ENCODE measurements at places on chromosomes 1 and 21.

GRCh38 chr1:164733734-164734133 lies 174.8 kb downstream of the PBX1 start:
- DNase-seq, result no peak

DNA sequence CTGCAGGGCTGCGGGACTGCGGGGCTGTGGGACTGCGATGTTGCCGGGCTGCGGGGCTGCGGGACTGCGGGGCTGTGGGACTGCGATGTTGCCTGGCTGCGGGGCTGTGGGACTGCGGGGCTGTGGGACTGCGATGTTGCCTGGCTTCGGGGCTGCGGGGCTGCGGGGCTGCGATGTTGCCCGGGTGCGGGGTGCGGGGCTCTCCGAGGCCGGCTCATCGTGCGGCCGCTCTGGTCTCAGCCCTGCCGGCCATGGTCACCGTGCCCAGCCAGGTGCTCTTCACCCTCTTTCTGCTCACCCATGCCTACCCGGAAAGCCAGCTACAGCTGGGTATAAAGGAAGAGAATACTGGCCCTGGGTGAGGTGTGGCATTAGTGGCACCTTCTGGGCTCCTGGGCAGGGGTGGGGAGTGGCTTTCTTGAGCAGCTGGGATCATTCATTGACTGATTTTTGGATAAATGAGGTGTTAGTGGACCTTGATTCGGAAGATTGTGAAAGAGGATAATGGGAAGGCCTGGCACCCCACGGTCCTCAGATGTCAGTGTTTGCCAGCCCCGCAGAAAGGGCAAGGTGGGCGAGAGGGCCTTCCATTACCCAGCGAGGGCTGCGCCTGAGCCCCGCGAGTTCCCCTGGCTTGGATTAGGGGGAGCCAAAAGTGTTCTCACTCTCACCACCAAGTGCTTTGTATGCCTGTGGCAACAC lies 36.3 kb downstream of the COQ8A start:
- no peak for DNase-seq

DNA sequence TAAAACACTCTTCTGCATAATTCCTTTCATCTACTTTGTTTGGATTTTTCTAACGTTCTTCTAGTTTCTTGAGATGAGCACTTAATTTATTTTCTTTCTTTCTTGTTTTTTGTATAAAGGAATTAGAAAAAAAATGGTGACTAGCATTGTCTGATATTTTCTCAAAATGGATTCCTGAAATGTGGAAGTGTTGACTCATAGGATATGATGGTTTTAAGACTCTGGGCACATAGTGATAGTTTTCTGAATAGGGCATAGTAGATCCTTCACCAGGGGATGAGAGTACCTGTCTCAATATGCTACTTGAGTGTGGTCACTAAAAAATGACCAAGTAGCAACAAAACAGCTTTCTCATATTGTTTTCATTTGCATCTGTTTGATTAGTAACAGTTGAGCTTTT lies 100.9 kb downstream of the PEX14 start:
- peak; percentile 66 for DNase-seq

- DNase-seq, result peak; percentile 89
Measured at GRCh38 chr1:58818075-58818474, 34.2 kb upstream of the JUN start.

GRCh38 chr1:157147906-157148700 lies 9.9 kb upstream of the ETV3 start:
- peak; percentile 54 for DNase-seq

- no peak for DNase-seq
Measured at GRCh38 chr1:159076438-159077119, at the start of gene AIM2. AIM2 (minus strand) TSS chr1:159076766; CDS start chr1:159073499, 3,267 bp downstream.

DNA sequence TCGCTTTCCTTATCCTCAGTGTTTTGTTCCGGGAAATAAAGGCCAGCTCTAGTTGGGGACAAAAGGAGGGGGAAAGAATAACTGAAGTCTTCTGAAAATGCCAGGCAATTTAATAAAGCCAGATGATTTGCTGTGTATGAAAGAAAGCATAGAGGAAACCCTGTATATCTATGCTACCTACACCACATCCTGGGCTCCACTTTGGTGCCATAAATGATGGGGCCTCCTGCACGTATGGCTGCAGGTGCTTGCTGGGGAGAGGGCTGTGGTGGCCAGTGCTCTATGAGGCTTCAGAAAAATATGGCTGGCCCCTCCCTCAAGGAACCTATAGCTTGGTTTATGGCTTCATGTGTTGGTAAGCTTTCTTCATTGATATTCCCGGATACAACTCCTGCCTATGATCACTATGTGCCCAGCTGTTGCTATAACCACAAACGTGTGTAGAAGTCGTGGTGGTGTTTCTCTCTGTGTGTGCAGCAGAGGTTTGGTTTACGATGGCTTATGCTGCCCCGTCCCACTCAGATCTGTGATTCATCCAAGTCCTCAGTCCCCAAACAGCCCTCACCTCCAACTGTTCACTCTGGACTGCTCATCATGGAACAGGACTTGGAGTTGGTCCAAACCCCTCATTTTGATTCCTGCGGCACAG lies 59.5 kb downstream of the BACE2 start:
- no peak for DNase-seq

- DNase-seq, result peak; percentile 98
Measured at GRCh38 chr1:154419620-154420571, 14.8 kb downstream of the IL6R start.

- DNase-seq, result no peak
Measured at GRCh38 chr1:29306471-29307140, 70.3 kb downstream of the PTPRU start.

- DNase-seq, result peak; percentile 24
Measured at GRCh38 chr1:189269011-189269410, 1208.7 kb downstream of the BRINP3 start.

- DNase-seq, result peak; percentile 60
Measured at GRCh38 chr1:62685431-62685859, 2.7 kb downstream of the DOCK7 start.

DNA sequence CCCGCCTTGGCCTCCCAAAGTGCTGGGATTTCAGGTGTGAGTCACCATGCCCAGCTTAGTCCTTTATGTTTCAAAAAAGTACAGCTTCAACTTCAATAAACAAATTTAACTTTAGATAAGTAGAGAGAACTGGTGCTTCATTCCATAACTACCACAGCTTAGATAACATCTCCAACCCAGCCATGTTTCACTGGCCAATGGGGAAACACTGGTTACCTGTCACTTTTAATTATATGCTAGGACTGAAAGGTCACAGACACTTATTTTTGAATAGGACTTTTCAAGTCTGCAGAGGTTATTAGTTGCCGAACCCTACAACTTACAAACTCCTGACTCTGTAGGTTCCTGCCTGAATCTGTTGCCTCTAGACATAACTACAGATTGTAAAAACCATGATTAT lies 56.5 kb upstream of the ST6GALNAC3 start:
- no peak for DNase-seq

- no peak for DNase-seq
Measured at GRCh38 chr1:162918151-162918754, 57.3 kb upstream of the CCDC190 start.

DNA sequence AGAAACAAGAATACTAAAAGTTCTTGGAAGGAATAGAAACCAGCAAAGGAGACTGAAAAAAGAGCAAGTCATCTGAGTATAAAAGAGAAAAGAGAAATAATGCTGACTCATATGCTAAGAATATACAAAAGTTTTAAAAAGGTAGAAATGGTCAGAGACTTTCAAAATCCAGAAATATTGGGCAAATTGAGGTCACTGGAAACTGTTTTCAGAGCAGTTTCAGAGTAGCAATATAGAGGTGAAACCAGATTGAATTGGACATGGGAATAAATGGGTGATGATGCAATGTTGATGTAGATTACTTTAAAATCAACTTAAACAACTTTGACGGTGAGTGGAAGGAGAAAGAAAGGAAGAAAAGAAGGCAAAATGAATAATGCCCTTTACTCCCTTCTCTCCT lies 1.8 kb upstream of the RPS6KC1 start:
- DNase-seq, result no peak

DNA sequence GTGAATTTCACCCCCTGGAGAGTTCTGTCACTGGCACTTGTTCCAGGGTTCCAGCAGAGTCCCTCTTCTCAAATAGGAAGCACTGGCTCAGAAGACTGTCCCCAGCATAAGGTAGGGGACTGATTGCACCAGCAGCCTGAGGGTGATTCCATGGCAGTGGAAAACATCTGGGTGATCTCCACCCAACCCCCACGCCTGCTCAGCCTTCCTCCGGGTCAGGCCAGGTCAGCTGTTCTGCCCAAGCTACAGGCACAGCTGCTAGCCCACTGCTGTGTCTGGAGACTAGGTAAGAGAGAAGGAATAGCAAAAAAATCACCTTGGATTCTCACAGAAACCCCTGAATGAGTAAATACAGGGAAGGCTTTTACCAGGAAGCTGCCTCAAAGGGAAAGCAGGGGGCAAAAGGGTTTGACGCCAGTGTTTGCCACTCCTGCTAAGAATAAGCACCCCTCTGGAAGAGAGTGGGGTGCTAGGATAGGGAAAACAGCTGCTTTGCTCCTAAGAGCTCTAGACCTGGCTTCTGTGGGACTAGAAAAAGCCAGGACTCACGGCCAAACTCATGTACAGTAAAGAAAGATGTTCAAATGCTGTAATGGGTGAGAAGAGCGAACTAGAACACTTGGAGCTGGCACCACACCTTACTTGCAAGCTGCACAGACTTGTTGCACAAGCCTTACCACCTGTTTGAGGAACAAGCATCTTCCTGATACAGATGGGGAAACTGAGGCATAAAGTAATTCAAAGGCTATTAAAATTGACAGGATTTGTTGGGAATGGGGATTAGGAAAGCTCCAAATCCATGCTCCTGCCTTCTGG lies 1.0 kb upstream of the DENND2D start:
- no peak for DNase-seq

DNA sequence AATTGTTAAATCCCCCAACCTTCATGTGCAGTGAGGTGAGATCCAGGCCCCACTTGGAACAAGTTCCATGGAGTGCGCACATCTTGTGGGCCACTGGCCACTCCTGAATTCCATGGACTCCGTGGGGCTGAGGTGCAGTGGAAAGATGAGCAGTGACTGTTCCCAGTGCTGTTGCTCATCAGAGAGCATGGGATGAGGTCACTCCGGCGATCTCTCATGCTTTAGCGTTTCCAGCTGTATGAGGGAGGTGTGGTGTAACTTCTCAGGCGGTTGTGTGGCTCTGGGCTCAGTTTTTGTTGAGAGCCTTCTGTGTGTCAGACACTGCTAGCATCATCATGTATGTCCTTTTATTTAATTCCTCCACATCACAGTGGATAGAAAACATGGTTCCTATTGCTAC lies 96.2 kb downstream of the GALNT2 start:
- peak; percentile 84 for DNase-seq

- DNase-seq, result no peak
Measured at GRCh38 chr1:162248854-162249535, 127.7 kb downstream of the SPATA46 start.

- DNase-seq, result no peak
Measured at GRCh38 chr1:30120245-30121000, 603.0 kb downstream of the MATN1 start.

DNA sequence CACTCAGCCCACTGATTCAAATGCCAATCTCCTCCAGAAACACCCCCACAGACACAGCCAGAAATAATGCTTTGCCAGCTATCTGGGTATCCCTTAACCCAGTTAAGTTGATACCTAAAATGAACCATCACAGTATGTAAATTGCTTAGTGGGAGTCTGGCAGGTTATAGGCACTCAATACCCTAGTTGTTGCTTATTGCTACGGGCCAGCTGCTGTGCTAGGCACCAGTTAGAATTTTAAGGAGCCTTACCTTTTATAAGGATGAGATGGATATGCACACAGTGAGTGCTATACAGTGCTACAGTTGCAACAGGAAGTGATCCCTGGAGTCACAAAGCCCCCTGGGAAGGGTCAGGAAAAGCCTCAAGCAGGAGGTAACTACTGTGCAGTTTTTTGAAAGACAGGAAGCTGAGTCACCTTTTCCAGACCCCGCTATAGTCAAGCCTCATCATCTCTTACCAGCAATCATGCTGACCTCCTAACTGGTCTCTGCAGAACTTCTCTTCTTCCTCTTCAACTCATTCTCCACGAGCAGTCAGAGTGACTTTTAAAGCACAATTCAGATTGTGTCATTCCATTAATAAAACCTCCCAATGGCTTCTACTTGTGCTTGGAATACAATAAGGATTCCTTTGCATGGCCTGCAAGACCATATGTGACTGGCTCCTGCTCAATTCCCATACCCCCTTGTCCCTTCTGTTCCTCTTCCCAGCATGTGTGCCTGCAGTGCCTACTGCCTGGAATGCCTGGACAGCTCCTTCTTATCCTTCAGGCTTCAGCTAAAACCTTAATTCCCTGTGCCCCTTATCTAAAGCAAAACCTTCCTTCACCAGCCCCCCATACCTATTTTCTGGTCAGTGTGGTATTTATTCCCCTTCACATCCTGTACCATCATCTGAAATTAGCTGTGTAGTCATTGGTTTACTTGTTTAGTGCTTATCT lies 10.4 kb upstream of the TLR5 start:
- peak; percentile 34 for DNase-seq

DNA sequence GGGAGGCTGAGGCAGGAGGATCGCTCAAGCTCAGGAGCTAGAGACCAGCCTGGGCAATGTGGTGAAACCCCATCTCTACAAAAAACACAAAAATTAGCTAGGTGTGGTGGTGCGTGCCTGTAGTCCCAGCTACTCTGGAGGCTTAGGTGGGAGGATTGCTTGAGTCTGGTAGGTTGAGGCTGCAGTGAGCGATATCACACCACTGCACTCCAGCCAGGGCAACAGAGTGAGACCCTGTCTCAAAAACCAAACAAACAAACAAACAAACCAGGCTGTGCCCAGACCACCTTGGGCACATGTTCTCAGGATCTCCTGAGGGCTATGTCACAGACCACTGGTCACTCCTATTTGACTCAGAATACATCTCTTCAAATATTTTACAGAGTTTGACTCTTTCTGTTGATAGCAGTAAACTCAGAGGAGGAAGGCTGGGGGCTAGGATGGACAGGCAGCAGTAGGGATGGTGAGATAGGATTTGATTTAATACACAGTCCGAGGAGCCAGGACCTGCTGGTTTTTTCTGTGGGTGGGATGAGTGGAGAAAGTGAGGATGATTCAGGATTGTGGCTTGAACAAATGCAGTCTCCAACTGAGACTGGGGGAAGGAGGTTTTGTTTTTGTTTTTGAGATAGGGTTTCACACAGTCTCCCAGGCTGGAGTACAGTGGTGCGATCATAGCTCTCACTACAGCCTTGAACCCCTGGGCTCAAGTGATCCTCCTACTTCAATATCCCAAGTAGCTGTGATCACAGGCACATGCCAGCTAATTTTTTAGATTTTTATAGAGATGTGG lies 46.5 kb downstream of the OLFML3 start:
- peak; percentile 63 for DNase-seq

- DNase-seq, result peak; percentile 23
Measured at GRCh38 chr1:199858856-199859255, 168.7 kb upstream of the NR5A2 start.

DNA sequence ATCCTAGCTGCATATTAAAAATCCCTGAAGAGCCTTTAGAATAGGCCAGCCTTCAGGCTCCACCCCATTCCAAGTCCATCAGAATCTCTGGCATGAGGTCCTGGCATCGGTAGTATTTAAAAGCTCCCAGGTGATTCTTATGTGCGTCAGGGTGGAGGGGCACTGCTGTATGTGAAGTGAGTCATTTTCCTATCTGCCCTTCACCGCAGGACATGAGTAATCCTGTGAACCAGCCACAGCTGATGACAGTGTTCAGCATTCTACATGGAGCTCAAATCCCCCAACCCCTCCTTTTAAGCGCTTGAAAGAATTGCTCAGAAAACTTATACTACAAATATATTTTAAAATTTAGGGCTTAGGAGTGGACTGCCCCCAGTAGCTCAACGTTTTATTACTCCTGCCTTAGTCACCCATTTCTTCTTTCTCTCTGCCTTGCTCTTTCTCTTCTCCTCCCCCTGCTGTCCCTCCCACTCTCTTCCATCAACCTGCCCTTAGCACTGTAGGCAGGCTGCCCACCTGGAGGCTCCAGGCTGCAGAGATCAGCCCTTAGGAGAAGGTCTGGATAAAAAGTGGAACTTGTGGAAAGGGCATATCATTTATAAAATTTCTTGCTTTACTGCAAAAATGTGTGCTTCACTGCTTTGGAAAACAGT lies 73.8 kb upstream of the ZNF281 start:
- peak; percentile 98 for DNase-seq

Data from iris pigment epithelial cell (primary cell).